HuH-7.5 (cell line): ENCODE measurements at places on chromosomes 16 and 17.

- DNase-seq = no peak
Observed at GRCh38 chr17:8117367-8117979, 841 bp downstream of the ALOXE3 start.

DNA sequence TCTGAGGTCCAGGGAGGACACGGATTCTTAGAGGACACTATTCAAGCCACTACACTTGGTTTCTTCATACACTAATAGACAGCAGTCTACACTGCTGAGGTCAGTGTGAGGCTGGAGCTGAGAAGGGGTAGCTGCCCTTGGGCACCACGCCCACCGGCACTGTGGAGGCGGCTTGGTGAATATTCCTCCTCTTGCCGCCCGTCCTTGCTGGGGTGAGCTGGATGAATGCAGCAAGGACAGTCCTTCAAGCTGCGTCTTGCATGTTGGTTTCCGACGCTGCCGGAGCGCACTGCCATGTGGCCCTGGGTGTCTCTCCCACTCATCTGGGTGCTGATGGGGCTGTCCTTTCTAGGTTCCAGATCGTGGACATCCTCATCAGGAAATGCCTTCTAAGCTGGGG, 2.6 kb downstream of the ZNF205 start:
- no peak for DNase-seq

GRCh38 chr17:62675260-62675659, 47.8 kb downstream of the MRC2 start:
- DNase-seq = no peak

DNA sequence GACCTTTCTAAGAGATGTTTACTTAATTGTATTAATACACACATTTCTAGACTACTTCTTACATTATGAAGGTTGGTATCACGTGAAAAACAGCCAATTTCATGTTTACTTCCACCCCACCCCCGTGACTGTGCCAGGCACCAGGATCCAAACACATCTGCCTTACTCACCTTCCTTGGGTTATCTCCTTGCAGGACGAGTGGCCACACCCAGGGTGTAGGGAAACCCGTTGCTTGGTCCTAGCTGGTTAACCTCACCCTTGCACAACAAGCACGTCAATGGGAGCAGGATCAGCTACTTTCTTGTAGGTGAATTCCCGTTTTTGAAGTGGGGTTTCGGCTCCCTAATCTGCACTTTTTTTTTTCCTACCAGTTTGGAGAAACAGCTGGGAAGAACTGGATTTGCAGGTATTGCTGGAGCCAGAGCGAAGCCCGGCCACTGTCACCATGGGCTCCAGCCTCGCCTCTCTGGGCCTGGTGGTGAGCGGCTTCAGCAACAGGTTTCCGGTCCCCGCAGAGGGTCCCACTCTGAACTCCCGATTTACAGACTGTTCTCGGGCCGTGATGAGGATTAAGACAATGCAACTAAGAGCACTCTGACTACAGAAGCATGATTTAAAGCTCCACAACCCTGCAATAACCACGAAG, 2.1 kb upstream of the UBB start:
- no peak for DNase-seq
